Lung (tissue), 17 donors: ENCODE measurements at places on chromosomes 12 and 14. TPM values are rescaled to one million over a fixed set of nuclear protein-coding genes. Genes with fewer than 3 reads are reported as not detected.

The IQSEC3 gene
- 7.5 TPM for total RNA-seq

The CD27 gene
- total RNA-seq: 2.0 TPM

The KITLG gene
- 53.8 TPM for total RNA-seq

- no peak for DNase-seq
Measured at GRCh38 chr14:96681829-96682228, 115.4 kb upstream of the VRK1 start.

GRCh38 chr12:49093792-49094159 is 825 bp downstream of the DHH start:
- DNase-seq: peak; percentile 16

The ADAM20 gene
- 4.4 TPM for total RNA-seq

DNA sequence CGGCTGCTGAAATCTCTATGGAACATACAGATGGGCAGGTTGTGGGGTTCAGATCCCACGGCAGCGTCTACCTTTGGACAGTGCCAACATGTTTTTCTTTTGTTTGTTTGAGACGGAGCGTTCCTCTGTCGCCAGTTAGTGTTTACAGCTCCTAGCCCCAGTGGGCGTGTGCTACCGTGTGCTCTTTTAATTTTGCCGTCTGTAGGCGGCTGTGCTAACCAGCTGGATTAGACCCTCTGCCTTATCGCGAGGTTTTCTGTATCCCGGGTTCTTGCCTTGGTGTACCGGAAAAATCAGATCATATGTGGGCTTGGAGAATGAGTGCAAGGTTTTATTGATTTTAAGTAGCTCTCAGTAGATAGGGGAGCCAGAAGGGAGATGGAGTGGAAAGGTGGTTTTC is 9.8 kb upstream of the GALNT6 start:
- DNase-seq: no peak

The TAS2R13 gene
- 13.5 TPM for total RNA-seq

GRCh38 chr12:105220929-105221290 is 15.1 kb downstream of the APPL2 start:
- no peak for DNase-seq

- no peak for DNase-seq
Measured at GRCh38 chr12:91877456-91878235, 268.0 kb downstream of the BTG1 start.

- DNase-seq: peak; percentile 70
Measured at GRCh38 chr12:442235-442884, 17.4 kb upstream of the B4GALNT3 start.

- no peak for DNase-seq
Measured at GRCh38 chr14:102180248-102180998, 40.7 kb downstream of the WDR20 start.

- DNase-seq: no peak
Measured at GRCh38 chr12:108361606-108362005, 22.5 kb upstream of the CMKLR1 start.

The PPP1CC gene
- total RNA-seq: 124 TPM

DNA sequence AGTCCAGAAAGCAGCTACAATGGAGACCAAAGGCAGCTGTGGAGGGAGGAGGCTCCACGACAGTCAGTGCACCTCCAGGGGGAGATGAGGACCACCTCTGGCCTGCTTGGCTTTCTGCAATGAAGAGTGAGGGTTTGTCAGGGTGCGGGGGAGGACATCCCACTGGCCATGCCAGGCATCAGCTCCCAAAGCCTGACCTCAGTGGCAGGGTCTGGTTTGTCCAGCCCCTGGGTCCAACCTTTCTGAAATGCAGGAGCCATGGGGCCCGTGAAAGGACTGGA is 35.2 kb downstream of the SLC6A12 start:
- no peak for DNase-seq

The TMTC1 gene
- total RNA-seq: 4.0 TPM

The OVCH1 gene
- total RNA-seq: 1.6 TPM

DNA sequence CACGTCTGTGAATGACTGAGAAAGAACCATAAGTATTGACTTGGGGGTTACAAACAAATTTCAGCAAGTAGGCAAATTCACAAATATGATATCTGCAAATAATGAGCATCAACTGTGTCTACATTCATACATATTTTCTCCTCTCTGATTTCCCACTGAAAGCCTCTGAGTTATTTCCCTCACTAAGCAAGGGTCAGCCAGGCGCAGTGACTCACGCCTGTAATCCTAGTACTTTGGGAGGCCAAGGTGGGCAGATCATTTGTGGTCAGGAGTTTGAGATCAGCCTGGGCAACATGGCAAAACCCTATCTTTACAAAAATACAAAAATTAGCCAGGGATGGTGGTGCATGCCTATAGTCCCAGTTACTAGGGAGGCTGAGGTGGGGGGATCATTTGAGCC is 80.8 kb downstream of the SLC25A21 start:
- no peak for DNase-seq

The ACACB gene
- total RNA-seq: 24.5 TPM

The PLBD1 gene
- 30.5 TPM for total RNA-seq

GRCh38 chr14:100899884-100900771 is 3.4 kb downstream of the RTL1 start:
- no peak for DNase-seq

GRCh38 chr14:22650960-22651521 is 6.9 kb upstream of the OR6J1 start:
- DNase-seq: peak; percentile 5
